ENCODE measurements at places on chromosomes 2 and 18.

- no peak for DNase-seq
Observed at GRCh38 chr2:43810888-43811287, 27.8 kb downstream of the ABCG5 start.

DNA sequence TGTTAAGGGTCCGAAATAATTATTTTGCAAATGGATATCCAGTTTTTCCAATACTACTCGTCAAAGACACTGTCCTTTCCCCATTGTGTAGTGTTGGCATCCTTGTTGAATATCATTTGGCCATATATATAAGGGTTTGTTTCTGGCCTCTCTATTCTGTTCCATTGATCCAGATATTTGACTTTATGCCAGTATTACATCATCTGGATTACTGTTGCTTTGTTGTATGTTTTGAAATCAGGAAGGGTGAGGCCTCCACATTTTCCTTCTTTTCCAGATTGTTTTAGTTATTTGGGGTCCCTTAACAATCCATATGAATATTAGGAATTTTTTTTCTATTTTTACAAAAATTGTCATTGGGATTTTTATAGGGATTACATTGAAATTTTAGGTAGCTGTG, 244.1 kb downstream of the GPD2 start:
- no peak for DNase-seq

DNA sequence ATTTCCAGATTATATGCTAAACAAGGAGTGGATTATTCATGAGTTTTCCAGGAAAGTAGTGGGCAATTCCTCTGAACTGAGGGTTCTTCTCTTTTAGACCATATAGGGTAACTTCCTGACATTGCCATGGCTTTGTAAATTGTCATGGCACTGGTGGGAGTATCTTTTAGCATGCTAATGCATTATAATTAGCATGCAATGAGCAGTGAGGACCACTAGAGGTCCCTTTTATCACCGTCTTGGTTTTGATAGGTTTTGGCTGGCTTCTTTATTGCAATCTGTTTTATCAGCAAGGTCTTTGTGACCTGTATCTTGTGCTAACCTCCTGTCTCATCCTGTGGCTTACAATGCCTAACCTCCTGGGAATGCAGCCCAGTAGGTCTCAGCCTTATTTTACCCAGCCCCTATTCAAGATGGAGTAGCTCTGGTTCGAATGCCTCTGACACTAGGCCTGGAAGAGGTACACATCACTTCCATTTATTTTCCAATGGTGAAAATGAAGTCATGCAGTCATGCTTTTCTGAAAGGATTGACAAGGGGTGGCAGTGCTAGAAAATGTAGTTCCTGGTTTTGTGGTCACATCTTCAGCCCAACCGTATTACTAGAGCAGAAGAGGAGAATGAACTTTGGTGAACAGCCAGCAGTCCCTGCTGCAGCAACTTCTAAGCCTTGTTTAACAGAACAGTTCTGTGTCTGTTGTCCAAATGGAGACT, 26.6 kb upstream of the ITGA4 start:
- DNase-seq, result no peak

DNA sequence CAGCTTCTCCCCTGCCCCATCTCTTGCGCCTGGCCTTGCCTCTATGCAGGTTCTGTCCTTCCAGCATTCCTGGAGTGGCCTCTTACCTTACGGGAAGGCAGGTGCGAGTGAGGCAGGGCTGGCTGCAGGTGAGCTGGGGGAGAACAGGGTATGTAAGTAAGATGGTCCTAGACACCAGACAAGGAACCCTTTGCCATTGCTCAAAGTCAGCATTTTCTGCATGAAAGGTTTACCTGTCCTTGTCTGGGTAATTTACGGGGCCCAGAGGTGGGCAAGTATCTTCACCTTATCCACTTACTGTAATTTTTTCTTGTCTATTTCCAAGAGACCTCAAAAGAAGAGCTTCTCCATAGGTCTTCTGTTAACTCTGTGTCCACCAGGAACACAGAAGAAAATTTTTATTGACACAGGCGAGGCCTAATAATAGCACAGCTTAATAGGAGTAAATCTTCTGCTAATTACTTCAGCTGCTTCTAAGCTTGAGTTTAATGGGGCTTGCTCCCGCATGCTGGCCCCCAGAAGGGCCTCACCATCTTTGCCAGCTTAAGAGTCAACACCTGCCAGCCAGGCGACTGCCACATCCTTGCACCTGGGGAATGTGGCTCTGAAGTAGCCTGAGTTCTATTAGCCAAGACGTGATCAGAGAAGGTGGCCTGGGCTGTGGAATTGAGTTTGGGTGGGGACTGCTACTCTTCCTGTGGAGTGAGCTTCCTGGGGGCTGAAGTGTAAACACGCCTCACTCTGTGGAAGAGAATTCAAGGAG, 27.1 kb downstream of the PCARE start:
- DNase-seq, result no peak

- no peak for DNase-seq
Observed at GRCh38 chr2:28232295-28232694, 160.4 kb upstream of the FOSL2 start.

DNA sequence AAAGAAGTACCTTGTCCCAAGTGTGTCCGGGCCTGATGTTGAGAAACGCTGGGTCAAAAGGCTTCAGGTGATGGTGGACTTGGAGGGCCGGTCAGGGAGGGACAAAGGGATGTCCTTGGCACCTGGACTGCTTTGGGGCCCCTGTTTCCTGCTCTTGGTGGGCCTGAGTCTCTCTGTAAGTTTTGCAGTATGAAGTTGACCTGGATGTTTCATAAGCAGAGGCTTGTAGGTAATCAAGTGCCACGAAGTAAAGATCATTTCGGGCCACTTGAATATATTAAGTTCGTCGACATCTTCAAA, 29.4 kb downstream of the ASAP2 start:
- DNase-seq, result no peak

DNA sequence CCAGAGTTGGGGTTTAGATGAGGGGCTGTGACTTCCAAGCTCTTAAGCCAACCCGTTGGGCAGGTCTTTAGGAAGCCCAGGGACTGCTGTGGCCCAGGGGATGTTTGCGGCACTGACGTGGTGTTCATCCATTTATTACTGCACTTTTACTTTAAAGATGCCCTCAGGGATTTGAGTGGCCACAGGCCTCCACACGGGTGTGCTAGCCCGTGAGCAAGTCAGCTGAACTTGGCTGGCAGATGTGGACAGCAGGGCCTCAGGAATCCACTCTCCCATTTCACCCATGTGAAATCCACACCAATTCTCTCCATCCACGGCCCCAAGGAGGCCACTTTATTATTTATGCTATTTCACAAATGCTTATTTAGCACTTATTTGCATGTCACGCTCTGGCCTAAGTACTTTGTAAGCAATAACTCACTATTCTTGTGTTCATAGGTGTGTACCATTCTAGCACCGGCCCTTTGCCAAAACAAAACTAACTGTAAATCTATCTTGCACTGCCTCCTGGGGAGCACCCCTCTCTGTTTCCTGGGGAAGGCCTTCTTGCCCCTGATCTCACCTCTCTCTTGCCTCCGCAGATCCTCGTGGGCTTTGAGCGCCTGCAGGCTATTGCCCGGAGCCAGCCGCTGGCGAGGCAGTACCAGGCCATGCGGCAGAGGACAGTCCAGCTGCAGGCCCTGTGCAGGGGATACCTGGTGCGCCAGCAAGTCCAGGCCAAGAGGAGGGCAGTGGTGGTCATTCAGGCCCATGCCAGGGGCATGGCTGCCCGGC, 39.1 kb upstream of the GPR17 start:
- DNase-seq, result no peak

DNA sequence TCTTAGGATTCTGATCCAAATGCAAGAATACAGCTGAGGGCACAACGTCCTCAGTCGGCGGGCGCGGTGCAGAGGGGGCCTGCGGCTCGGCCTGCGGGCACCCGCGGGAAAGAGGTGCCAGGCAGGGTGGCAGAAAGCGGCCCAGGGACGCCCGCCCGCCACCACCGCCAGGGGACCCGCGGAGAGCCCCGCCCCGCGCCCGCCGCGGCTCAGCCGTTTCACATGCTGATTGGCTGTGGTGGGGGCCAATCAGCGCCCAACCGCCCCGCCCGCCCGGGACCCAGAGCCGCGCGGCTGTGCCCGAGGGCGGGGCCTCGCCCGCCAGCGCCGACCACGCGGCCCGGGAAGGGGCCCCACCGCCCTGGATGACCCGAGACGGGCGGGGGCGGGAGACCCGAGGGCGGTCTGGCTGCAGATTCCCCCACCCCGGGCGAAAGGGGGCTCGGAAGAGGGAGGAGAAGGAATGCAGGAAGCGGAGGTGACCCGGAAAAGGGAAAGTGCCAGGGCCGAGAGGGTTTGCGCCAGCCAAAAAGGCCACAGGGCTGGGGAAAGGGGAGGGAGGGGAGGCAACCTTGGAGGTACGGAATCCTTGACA, 8.0 kb downstream of the IRS1 start:
- DNase-seq, result peak; percentile 74

DNA sequence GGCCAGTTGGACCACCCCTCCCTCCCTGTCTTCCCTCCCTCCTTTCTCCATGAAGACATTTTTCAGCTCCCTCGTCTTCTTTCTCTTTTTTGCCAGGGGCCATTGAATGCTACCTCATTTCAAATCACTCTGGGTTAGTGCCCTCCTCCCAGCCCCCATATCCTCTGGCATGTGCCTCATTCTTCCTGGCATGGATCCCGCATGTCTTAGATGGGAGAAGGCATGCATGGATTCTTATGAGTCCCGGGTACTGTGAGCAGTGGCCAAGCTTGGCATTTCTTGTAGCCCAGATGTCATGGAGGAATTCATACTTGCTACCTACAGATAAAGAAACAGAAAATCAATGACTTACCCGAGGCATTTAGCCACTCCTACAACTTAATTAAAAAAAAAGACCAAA, 9.0 kb upstream of the HAAO start:
- DNase-seq, result no peak

GRCh38 chr18:67232991-67233390, 283.5 kb downstream of the DSEL start:
- no peak for DNase-seq

GRCh38 chr18:46821856-46822711, 65.2 kb upstream of the ST8SIA5 start:
- no peak for DNase-seq

- DNase-seq, result no peak
Observed at GRCh38 chr2:220946552-220946951, 625.6 kb downstream of the EPHA4 start.

DNA sequence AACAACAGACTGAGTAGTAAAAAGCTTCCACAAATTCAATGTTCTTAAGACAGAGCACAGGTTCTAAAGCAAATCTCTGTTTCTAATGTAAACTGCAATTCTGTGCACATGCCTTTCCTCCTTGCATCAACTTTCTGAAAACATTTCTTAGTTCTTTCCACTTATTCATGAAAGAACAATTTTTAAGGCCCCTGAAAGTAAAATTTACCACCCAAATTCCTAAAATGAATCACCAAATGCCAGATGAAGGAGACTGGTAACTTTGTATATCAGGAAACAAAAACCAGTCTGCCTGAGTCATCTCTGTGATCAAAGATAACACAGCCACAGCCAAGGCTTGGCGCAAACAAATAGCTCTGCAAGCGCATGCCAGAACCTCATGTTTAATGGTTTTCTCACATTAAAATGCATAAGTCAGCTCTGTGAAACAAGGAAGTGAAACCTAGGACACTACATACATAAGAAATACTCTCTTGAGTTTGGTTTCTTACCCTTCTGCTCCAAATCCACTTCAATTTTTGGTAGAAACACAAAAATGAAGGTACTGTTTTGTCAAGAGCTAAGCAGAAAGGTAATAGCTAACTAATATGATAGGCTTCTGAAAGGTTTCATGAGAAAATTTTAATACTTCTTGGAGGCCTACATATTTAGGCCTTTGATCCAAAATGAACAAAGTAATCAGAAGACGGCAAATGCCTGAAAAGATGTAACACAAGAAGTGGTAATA, 169.4 kb downstream of the THADA start:
- no peak for DNase-seq

DNA sequence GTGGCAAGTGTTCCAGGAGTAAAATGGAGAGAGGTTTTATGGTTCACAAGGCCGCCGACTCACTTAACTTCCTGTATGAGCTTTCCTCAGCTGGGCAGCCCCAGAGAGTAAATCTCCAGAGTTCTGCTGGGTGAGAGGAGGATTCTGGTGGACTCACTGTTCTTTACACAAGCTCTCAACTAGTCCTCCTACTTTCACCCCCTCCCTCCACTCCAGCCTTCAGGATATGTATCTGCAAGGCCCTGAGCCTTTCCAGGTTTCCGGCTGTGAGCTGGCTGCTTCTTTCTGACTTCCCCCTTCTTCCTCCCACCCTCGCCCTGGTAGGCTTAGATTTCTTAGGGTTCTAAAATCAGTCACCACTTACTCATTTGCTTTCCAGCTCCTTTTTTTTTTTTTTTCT, 34.0 kb downstream of the EML6 start:
- DNase-seq, result peak; percentile 20

- no peak for DNase-seq
Observed at GRCh38 chr2:208042450-208042849, 17.1 kb upstream of the PLEKHM3 start.

GRCh38 chr2:231683292-231684235, 24.8 kb upstream of the PTMA start:
- no peak for DNase-seq

DNA sequence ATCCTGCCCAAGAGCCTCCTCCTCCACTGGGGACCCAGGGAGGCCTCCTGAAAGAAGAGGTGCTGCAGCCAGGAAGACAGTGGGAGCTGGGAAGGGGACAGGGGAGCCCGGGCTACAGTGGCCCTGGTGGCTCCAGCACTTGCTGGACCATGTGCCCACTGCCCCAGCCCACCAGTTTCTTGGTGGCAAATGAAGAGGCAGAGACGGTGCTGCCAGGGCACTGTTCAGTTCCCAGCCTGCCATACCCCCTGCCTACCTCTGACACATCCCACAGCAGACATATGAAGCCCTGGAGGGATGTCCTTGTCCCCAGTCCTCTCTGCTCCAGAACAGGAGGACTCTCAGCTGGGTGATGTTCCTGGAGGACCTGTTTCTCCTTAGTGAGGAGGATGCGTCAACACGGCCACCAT, 3.7 kb downstream of the RAMP1 start:
- no peak for DNase-seq

DNA sequence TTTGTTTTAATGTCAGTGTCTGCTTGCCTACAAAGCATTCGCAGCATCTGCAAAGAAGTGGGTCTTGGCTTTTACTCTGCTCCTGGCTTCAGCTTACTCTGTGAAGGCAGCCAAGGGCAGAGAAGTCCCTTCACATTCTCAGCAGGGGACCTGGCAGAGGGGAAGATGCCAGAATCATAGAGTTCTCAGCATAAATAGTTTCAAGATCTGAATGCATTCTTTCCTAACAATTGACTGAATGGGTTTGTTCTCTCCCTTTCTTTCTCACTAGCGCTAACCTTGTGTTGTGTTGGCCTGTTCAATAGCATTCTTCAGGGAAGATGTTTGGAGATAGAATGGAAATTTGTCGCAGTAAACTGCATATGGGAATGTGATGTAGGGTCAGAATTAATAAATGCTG, 106.9 kb downstream of the FARSB start:
- no peak for DNase-seq

- DNase-seq, result no peak
Observed at GRCh38 chr18:9648431-9649163, 34.2 kb upstream of the PPP4R1 start.

DNA sequence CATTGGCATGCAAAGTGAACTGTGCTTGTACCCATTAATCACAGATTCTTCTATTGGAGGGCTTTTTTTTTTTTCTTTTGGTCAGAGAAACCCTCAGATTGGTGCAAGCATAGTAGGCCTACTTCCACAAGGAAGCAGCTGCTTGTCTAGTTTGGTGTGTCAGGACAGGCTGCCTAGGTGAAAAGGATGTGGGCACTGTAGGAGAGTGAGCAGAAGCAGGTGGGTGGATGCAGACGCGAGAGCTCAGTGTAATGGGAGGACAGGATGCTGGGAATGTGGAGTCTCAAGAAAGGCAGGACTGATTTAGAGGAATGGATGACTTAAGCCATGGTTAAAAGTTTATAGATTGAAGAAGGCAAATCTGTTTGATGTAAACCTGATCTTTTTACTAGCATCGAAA, 3.1 kb downstream of the ELP2 start:
- no peak for DNase-seq

GRCh38 chr2:217475791-217476190, 527.0 kb downstream of the TNS1 start:
- no peak for DNase-seq

All from caudate nucleus (tissue), 63 donors.